ENCODE measurements at places on chromosomes 5 and 9.

GRCh38 chr5:107916731-107917725 lies 246.3 kb upstream of the EFNA5 start:
- no peak for DNase-seq

- DNase-seq, result no peak
These were observed 3.3 kb downstream of the GRIN1 start for GRCh38 chr9:137141976-137142936.

DNA sequence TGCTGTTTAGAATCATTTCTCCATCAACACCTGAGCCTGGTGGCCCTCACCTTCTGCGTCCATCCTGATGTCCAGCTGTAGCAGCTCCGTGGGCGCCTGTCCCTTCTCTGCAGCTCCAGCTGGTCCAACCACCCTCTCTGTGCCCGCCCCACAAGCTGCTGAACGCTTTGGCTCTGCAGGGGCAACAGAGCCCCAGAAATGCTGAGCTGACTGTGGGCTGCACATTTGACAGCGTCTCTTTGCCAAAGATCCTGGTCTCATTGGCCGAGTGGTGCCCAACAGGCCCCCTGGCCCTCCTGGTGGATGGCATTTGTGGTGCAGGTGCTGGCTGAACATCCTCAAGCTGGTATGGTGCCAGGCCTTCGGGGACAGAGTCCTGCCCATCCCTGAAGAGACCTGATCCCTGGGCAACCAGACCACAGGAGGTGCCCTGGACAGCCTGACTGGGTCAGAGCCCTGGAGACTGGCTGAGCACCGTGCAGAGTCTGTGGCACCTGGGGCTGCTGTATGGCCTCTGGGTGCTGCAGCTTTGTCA lies 25.3 kb upstream of the CEP72 start:
- no peak for DNase-seq

DNA sequence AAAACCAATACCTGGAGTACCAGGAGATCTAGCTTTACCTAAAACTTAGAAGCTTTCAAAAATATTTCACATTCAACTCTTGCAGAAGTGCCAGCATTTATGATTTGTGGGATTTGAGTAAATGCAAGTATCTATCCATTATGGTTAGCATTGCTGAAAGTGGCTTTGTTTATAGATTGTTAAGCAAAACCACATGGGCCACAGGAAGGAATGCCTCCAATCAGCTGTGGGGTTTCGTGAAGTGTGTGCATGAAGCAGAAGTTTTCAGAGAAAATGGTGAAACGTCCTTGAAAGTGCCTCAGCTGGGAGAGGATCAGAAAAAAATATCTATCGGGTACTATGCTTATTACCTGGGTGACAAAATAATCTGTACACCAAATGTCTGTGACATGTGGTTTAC lies 4.2 kb downstream of the LECT2 start:
- DNase-seq, result no peak

DNA sequence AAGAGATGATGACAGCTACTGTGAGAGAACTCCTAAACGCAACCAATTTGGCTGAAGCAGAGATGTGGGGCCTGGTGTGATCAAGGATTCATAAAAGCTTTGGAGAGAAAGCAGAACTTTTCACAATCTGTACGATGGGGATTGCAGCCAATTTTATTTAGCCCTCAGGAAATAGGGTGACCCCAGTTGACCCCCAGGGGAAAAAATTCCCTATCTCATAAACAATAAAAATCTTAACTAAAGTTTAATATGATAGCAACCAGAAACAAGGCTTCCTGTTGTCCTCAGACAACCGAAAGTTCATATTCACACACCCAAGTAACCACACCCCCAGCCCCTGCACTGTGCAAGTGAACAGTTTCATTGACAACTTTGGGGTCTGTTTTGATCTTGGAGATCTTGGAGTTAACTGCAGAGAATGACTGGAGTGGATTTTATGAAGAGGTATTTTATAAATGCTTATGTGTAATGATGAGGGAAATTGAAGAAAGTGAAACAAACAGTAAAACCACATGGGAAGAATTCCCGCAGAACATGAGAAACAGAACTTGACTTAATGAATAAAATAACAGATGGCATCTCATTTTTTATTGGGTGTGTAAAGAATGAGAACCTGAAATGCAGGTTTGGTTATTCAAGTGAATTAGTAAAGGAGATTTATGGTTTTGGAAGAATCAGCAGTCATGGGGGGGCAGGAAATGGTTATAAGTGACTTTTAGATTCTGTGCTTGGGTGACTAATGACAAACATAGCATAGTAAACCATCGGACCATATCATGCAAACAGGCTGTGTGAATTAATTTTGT lies 94.5 kb downstream of the PDE4D start:
- no peak for DNase-seq

DNA sequence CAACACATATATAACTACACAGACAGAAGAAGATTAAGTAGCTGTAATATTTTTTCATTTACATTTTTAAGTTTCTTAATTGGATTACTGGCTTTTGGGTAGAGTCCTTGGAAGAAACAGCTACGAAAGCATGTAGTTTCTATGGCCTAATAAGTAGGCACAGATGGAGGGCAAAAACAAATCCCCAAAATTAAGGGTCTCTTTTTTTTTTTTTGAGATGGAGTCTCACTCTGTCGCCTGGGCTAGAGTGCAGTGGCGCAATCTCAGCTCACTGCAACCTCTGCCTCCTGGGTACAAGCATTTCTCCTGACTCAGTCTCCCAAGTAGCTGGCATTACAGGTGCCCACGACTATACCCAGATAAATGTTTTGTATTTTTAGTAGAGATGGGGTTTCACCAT lies 27.1 kb upstream of the MTMR12 start:
- DNase-seq, result no peak

- peak; percentile 10 for DNase-seq
These were observed 9.4 kb upstream of the REEP5 start for GRCh38 chr5:112931473-112931872.

DNA sequence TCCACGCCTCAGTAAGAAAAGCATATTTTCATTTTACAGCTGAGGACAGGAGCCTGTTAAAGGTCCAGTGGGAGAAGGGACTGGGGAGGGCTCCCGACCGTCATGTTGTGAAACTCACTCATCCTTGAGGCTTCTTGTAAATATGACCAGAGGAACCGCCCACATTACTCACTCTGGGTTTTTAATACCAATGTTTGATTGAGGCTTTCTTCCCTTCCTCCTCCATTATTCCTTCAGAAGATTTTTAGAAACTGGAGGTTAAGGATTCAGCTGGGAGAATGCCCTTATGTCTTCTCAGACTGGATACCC lies 61.4 kb upstream of the GLRX start:
- DNase-seq, result peak; percentile 73

GRCh38 chr9:96782235-96782634 lies 4.3 kb upstream of the ZNF510 start:
- no peak for DNase-seq

DNA sequence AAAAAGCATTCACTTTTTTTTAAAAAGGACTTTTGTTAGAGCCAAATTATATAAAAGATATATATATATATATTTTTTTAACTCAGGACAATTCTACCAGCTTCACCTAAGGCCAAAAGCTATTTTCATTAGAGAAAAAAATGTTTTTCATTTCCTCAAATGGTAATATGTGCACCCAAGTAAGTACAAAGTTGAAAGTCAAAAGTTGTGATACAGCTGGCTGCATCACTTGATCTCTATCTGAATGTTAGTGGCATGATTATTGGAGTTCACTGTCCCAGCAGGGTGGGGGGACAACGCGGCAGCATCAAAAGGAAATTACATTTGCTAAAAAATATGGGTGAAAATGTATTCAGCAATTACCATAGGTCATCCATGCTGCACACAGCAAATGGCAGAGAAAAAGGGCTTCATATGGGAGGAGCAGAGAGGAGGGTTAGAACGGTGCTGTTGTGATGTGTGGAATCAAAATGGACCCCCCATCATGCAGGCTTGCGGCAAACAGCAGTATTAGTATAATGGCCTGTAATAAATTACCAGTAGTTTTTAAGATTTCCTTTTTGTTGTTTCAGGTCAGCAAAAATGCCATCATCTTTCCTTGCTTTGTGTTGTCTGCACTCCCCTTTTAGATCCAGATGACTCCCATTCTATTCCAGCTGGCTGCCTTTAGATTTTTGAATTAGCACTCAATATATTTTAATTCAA lies 253.7 kb downstream of the MAT2B start:
- DNase-seq, result no peak

DNA sequence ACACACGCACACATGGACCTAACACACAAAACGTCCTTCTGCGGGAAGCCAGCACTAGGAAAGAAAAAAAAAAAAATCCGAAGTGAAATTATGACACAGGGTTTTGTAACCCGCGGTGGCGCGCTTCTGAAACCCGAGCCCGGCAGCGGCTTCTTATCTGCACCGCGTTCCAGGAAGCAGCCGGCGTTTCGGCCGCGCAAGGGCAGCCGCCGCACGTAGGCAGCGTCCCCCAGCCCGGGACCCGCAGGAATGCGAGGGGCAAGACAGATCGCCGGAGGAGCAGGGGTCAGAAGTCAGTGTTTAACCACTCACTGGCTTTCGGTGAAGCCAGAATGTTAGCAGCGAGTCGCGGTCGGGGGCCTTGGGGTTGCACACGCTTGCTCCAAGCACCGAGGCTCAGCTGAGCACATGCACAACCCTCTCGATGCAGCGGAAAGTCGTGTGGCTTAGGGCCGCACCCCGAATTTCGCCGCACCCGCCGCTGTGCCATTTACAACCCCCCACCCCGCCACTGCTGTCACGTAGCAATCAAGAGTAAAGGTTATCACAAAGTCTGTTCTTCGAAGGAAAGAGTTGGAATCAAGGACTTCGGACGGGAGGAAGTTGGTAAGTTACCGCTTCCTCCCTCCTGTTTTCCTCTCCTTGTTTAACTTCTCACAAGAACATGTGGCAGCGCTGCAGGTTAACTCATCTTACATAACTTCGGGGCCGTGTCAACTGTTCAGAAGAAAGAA lies 167.9 kb downstream of the AUH start:
- DNase-seq, result peak; percentile 92

DNA sequence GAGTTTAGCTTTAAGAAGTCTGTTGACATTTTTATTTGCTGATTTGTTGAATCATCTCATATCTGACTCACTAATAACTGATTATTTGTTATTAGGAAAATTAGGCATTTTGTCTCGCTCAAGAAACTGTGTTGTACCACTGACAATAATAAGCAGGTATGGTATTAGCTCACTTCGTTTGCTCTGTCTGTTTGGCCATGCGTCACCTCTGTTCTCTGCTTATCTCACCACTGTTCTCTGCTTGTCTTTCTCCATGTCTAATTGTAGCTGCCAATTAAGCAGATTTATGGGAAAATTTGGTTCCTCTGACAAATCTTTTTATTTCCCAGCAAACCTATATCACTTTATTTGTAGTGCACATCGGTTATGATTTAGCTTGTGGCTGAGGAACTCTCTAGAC lies 138.9 kb downstream of the WDR41 start:
- DNase-seq, result no peak

Measured in suppressor macrophage treated with lipopolysaccharide for 4 hours (primary cell).